ENCODE measurements at places on chromosomes 1 and 21.
A peak's percentile ranks its signal among the peaks of the same experiment; 100 is the strongest.

GRCh38 chr1:26833432-26834405 is 7.2 kb downstream of the ZDHHC18 start:
- no peak for DNase-seq

- DNase-seq: no peak
These were observed 1.4 kb upstream of the S100A4 start for GRCh38 chr1:153546796-153547559.

- no peak for DNase-seq
These were observed 16.3 kb downstream of the ATG4C start for GRCh38 chr1:62800281-62800680.

- DNase-seq: no peak
These were observed 2249.1 kb downstream of the NCAM2 start for GRCh38 chr21:23247334-23247733.

DNA sequence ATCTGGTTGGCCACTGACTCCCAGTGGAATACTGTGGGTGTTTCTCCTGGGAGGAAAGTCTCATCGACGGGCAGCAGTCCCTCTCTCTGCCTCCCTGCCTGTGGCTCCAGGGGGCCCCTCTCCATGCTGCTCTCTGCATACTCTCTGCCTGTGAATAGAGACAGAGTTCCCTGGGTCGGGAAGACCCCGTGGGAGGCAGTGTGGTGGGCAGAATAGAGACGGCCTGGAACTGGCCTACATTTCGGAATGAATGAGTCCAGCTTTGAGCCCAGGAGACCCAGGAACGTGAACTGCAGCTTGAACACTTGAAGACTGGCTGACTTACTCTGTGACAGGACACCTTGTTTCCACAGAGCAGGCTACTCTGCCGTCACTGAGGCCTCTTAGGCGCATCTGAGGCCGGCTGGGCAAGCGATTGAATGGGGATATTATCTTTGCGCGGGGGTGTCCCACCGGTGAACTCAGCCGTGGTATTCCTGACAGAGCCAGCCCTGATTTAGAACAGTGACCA is 64.0 kb downstream of the KIF21B start:
- no peak for DNase-seq

DNA sequence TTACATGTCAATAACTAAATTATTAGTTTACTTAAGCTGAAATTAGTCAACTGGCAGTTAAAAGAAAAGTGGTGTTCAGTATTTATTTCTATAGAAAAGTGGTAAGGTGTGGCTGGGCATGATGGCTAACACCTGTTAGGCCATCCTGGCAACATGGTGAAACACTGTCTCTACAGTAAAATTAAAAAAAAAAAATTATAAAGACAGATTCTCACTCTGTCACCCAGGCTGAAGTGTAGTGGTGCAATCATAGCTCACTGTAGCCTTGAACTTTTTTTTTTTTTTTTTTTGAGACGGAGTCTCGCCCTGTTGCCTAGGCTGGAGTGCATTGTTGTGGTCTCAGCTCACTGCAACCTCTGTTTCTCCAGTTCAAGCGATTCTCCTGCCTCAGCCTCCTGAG is 32.9 kb downstream of the WNT4 start:
- DNase-seq: no peak

DNA sequence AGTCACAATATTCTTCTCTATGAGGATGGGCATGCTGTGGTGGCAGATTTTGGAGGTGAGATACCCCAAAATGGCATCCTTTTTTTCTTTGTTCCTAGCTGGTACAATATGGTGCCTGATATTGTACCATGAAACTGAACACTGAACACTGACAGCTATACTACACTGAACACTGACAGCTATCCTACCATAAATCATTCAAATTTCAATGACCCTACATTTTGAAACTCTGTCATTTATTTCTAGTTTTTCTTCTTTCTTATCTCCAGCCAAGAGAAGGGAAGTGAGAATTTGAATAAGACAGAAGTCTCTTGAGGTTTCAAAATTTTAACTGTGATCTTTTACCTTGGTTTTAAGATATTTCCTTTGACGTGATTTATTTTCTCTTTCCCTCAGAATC is 76.3 kb downstream of the LRRC53 start:
- no peak for DNase-seq

- DNase-seq: no peak
These were observed 126.9 kb upstream of the DUSP10 start for GRCh38 chr1:221868593-221869303.

DNA sequence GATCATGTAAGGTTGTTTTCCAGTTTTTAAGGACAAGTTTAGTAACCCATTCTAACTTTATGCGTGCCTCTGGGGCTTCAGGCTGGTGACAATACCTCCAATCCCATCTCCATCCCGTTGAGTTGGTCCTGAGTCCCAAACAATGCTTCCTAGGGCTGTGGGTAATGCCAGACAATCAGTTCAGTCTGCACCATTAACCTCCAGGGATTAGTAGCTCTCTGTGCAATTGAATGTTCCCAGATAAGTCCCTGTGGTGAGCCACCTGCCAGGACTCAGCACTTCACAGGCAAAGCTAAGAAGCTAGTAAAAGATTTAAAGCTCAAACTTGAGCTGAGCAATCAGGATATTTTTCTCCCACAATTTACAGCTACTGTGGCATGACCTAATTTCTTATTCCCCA is 462.2 kb upstream of the PTBP2 start:
- no peak for DNase-seq

- DNase-seq: peak; percentile 14
These were observed 1.7 kb downstream of the ALDH9A1 start for GRCh38 chr1:165696625-165697100.

- DNase-seq: no peak
These were observed 315.7 kb upstream of the USP25 start for GRCh38 chr21:15414057-15414456.

DNA sequence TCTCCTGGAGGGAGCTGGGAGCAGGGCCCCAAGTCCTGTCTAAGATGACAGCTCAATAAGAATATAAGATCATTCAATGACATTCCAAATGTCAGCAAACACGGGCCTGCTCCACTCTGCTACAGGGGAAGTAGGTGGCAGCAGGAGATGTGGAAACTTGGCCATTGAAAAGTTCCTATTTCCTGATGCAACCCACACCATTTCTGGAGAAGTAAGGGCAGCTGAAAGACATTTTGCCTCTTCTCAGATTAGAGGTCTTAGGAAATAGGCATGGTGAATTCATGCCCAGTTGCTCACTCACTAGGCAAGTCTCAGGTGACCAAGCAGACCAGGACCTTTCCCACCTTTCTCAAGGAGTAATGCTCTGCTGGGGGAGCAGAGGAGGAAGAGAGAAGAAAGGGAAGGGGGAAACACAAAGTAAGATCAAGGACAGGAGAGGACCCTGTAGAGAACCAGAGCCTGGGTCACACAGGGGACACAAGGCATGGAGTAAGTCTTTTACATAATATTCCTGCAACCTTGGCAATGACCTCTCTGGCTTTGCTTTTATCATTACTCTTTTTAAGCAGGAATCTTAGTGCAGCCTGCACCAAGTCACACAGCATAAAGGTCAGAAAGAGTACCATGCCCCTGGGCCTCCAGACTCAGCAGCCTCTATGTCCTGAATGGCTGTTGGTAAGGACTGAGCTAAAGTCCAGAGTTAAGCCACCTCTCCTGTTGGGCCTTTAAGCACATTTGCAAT is 68.9 kb downstream of the DMAP1 start:
- no peak for DNase-seq
